Activated naive CD4-positive, alpha-beta T cell treated with Interleukin-2 at 50 U/mL for 16 hours (primary cell): ENCODE measurements at places on chromosomes 1 and 21.

DNA sequence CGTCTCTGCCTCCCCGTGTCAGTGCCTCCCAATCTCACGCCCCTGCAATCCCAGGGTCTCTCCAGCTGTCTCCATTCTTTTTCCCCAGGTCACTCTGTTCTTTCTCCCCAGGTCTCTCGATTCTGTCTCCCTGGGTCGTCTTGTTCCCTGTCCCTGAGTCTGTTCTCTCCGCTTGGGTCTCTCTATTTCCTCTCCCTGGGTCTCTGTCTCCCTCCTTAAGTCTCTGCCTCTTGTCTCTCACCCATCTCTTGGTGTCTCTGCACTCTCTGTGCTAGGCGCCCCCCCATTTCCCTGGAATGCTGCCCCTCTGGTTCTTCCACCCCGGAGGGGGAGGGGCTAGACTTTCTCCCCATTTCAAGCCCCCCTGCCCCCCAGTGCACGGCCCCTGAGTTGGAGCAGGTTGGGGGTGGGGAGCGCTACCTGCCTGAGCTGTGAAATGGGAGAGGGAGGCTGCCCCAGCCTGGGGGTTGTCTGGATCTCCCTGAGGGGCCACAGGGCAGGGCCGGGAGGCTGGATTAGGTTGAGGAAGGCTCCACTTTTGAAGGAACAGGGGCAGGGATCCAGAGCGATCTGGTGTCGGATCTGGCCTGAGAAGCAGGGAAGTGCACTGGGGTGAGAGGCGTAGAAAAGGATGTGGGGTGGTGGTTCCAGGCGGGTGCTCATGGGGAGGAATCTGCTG is 1.4 kb downstream of the PTPRF start:
- DNase-seq, result no peak

- DNase-seq, result no peak
These were observed 72.5 kb upstream of the PAXBP1 start for GRCh38 chr21:32844076-32844475.

DNA sequence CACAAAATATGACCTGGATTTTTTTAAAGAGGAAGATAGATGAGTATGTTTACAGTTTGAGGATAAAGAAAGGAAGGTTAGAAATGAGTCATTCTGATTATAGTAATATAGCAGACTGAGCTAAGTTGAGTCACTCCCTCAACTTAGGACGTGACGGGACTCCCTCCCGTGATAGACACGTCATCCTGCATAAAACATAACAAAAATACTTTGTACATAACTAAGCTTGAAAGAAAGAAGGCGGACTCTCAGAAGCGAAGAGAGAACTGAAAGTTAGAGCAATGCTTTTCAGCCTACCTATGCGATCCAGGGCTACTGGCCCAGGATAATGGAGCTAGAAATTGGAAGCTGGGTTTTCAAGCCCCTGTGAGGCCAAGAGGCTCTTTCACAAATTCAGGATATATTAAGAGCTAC is 53.0 kb upstream of the DESI2 start:
- DNase-seq, result peak; percentile 61

- no peak for DNase-seq
These were observed 2.9 kb downstream of the UBAP2L start for GRCh38 chr1:154223621-154224020.

DNA sequence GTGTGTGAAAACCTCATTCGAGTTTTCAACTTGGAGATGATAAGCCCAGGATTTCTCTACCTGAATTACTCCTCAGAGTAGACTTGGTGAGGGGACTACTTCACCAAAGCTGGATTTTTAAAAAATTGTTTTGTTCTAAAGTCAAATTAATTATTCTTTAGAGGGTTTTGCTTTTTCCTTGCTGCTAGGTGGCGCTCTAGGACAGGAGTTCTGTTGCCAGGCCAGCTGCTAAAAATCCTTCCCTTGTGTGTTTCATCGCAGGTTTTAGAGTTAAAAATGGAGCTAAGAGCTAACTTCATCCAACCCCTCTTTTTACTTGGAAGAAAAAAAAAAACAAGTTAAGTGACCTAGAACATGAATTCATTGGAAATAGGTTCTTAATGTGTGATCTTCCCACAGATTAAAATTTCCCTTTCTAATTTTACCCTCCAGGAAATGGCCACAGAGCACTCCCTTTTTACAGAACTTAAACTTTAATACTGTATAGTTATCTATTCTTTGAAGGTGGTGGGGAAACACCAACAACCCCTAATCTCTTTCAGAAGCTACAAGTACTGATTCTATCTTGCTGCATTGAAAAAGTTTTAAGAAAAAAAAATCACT is 36.7 kb upstream of the FAM163A start:
- DNase-seq, result peak; percentile 51

DNA sequence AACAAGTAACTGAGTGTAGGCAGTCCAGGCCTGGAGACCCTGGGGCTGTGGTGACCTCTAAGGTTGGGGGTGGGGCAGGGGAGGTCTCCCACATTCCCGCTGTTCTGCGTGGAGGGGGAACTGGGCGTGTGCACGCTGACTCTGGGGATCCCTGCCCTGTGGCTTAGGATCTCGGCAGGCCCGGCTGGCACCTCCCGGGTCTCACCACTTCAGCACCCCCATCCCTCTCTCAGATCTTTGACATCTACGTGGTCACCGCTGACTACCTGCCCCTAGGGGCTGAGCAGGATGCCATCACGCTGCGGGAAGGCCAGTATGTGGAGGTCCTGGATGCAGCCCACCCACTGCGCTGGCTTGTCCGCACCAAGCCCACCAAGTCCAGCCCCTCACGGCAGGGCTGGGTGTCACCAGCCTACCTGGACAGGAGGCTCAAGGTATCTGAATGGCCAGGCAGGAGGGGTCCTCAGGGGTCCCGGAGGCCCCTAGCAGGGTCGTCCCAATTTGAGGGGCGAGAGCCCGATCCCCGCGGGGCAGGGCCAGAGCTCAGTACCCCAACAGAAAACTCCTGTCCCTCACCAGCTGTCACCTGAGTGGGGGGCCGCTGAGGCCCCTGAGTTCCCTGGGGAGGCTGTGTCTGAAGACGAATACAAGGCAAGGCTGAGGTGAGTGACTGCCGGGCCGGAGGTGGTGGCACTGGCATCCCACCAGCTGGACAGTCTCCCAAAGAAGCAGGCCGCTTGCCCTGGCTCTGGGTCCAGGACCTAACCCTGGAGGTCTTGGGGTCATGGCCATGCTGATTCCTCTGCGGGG is 68.7 kb downstream of the TRIM11 start:
- no peak for DNase-seq

- no peak for DNase-seq
These were observed 708.4 kb upstream of the ADAMTS5 start for GRCh38 chr21:27675306-27675705.
